COR-L47 (cell line): ENCODE measurements at places on chromosomes 16 and 17.

DNA sequence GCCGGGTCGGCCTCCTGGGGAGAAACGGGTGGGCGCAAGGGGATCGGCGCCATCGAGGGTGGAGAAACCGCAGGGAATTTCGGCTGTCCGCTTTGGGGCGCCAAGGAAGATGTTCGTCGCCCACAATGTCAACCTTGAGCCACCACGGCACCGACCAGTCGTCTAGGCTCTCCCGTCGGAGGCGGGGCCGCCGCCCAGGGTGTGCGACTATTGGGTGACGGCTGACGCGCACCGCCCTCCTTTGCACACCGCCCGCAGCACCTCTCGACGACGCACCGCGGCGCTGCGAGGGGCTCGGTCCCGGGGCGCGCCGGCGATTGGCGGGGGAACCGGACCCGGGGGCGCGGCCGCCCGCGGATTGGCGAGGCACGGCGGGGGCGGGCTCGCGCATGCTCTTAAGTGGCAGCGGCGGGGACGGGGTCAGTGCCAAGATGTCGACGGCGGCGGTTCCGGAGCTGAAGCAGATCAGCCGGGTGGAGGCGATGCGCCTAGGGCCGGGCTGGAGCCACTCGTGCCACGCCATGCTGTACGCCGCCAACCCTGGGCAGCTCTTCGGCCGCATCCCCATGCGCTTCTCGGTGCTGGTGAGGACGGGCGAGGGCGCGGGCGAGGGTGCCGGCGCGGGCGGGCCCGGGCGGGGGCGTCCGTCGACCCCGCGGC lies at the start of gene NUDT16L1:
Gene NUDT16L1 (plus strand): TSS at position 267 of the 660 bp plus-strand sequence. CDS start 165 bp downstream, at position 432.
- DNase-seq, result peak; percentile 95

DNA sequence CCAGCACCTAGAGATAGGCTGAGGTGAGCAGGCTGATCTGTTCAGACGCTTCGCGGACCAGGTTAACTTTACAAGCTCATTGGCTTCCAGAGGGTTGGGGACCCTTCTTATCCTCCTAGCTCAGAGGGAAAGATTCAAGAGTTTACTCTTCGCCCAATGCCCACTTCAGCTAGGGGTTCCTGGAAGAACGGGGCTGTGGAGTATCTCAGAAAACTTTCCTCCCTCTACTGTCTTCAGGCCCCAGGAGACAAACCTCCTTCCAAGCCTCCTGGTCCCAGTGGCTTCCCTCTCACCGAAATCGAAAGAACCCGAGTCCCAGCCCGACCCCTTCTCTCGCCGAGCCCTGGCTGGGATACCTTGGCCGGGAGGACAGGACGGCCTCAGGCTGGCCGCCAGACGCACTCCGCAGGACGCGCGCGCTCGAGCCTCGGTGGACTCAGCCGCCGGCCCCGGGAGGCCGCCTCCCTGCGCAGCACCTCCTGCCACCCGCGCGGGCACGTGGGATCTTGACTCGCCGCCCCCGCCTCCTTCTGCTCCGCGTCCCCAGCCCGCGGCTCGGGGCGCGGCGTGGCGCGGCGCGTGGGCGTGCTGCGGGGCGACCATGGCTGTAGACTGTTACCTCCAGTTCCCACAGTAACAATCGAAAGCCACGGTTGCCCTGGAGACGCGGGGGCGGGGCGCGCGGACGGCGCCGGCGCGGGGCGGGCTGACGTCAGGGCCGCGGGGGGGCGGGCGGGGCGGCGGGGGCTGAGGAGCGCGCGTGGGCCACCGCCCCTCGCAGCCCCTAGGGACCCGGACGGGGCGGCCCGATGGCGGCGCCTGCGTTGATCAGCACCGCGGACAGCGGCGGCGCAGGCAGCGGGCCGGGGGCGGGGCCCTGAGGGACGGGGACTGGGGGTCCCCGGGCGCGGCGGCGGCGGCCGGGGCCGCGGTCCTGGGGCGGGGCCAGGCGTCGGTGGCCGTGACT lies 5.3 kb upstream of the HIC1 start:
- peak; percentile 53 for DNase-seq

DNA sequence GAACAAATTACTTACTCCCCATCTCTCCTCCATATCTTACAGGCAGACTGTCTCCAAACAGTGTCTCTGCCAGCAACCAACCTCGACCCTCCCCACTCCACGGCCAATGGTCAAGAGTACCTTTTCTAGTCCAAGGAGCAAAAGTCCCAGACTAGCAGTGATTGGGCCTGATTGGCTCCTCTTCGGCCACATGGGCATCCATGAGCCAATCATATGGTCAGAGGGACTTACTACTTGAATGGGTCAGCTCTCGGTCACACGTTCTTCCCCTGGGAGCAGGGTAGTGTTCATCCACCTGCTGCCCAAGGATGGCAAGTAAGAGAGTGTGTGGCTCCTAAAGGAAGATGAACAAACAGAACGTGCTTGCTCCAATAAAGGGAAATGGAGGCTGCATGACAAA lies 84.6 kb downstream of the C16orf78 start:
- no peak for DNase-seq

GRCh38 chr16:25716186-25716585 lies 24.4 kb downstream of the HS3ST4 start:
- DNase-seq, result no peak

DNA sequence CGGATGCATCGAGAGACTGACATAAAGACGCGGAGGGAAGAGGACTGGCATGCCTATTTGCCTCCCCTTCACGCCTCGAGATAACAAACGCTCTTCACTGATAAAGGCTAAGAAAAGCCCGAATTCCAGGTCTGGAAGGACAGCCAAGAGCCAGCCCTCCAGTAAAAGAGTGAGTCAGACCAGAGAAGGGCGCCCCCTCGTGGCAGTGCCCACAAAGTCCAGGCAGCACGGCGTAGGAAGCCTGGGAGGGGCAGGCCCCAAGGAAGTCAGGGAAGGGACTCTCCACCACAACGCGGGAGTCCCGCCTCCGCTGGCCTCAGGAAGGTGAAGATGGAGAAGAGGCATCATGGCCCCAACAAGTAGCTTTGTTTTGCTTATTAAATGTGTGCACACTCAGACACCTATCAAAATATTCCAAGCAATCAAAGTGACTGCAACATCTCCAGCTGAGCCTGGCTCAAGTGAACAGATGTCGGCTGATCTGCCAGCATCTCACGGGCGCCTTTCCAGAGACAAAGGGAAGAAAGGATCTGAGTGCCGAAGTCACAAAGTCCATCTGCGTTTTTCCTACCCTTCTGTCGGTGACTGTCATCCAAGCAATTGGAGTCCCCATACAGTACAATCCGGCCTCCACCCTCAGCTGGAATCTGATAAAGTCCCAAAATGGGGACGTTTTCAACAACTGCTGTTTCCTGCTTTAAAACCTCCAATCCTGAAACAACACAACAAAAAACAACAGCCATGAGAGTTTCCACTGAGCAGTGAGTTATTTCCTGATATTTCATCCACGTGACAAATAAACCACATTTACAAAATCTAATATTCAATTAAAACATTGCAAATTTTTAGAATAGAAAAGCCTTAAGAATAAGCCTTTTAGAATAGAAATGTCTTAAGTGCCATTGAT lies 20.4 kb upstream of the SLC38A8 start:
- peak; percentile 48 for DNase-seq

DNA sequence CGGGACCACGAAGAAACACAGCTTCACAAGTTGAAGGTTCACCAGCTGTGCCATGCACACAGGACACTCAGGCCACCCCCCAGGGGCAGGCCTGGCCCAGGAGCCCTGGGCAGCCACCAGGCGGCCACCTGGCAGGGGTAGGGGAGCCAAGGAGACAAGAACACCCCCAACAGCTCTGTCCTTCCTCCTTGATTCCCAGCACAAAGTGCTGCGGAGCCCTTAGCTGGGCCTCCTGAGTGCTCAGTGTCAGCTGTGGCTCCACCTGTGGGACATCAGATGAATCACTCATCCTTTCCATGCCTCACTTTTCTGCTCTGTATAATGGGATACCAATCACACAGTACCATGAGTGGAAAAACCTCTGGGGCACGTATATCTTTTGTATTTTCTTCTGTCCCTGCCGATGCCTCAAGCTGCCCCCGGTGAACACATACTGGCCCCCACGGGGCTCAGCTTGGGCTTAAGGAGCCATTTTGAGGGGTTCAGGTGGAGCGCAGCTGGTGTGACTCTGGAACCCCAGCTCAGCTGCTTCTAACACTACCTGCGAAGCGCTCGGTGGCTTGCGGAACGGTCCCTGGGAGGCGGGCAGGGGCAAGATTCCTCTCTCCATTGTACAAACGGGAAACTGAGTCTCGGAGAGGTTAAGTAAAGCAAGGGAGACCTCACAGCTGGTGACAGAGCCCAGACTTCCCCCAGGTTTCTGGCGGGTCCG lies 12.0 kb downstream of the GALK1 start:
- no peak for DNase-seq

- DNase-seq, result no peak
Observed at GRCh38 chr16:53952215-53953208, 248.6 kb downstream of the FTO start.

- DNase-seq, result no peak
Observed at GRCh38 chr17:7191571-7192270, 12.6 kb upstream of the ASGR1 start.
